ENCODE measurements at places on chromosomes 2 and 18. TPM values are rescaled to one million over a fixed set of nuclear protein-coding genes. Genes with fewer than 3 reads are reported as not detected.

DNA sequence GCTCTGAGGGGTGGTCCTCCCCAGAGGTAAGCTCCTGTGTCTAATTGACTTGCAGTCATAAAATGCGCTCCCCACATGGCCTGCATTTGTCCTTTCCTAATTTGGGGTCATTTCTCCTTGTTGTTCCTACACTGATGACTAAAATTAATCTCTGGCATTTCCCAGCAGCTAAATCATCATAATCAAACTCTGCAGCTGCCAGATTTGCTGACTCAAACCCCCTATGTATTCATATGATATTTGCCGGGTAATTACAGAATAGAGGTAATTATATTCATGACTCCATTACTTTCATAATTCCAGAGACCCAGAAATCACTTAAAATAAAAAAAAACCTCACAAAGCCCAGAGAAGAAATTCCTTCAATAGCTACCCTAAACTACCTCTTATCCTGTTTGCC lies 331.4 kb upstream of the KLHL29 start:
- no peaks in the 10 kb centered on the region for H3K4me1 ChIP-seq
- no peaks in the 10 kb centered on the region for H3K27me3 ChIP-seq
- H3K27ac ChIP-seq: no peak overlapping the region
- peaks cover 4% of the 10 kb centered on the region for H3K36me3 ChIP-seq
- no peak overlapping the region for H3K4me3 ChIP-seq

- H3K36me3 ChIP-seq: no peaks in the 10 kb centered on the region
- no peak overlapping the region for H3K4me3 ChIP-seq
- no peak overlapping the region for H3K27ac ChIP-seq
- no peak for DNase-seq
- H3K27me3 ChIP-seq: no peaks in the 10 kb centered on the region
- no peaks in the 10 kb centered on the region for H3K4me1 ChIP-seq
These were observed 279.8 kb upstream of the FANCL start for GRCh38 chr2:58520903-58521302.

DNA sequence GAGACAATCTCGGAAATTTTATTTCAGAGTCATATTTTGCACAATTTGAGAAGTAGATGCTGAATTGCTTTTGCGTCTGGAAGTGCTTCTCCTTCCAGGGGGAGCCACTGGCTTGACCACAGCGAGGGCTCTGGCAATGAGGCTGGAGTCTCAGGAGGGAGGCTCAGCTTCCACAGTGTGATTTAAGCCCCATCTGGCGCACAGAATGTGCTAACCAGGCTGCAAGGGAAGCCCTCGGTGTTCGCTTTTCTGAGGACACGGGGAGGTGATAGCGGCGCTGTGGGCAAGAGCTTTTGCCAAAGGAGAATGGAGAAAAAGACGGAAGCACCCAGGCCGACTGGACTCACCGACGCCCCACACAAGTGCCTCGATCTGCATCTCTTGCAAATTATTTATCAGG lies 52.4 kb downstream of the ADI1 start:
- H3K4me3 ChIP-seq: no peak overlapping the region
- H3K4me1 ChIP-seq: peaks cover 49% of the 10 kb centered on the region
- peaks cover 31% of the 10 kb centered on the region for H3K36me3 ChIP-seq
- peaks cover 2% of the 10 kb centered on the region for H3K27me3 ChIP-seq

GRCh38 chr2:151878655-151879563 lies 50.7 kb upstream of the ARL5A start:
- H3K4me1 ChIP-seq: 0 out of 2 replicates have a peak, but pooled peaks cover 6% of the 10 kb centered on the region
- peaks cover 2% of the 10 kb centered on the region for H3K27me3 ChIP-seq
- no peak overlapping the region for H3K4me3 ChIP-seq
- no peak for DNase-seq
- no peak overlapping the region for H3K27ac ChIP-seq

DNA sequence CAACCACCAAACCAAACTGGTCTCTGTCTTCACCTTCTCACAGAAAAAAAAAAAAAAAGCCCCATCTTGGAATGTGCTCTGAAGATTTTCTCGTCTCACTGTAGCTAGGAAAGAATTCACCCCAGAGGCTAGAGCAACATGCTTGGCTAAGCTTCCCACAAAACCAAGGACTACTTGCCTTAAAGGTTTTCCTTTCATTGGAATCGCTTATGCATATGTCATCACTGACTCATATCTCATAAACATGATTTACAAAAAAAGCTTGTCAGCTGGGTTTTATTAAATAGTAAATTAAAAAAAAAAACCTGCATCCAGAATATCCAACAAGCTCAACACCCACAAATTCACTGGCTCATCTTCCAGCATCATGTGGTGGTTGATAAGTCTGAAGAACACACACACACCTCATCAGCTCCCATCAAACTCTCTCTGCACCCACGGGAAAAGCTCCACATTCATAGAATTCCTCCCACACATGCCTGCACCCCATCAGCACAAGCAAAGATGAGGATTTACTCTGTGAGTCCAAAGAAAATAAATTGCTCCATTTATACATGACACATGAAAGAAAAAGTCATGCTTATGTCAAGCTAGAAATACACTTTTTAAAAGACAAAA lies 182.0 kb upstream of the TRIB2 start:
- peak overlapping the region; percentile 90 for H3K27ac ChIP-seq
- H3K4me3 ChIP-seq: peak overlapping the region; percentile 83
- peak; percentile 98 for DNase-seq
- peaks cover 48% of the 10 kb centered on the region for H3K4me1 ChIP-seq

DNA sequence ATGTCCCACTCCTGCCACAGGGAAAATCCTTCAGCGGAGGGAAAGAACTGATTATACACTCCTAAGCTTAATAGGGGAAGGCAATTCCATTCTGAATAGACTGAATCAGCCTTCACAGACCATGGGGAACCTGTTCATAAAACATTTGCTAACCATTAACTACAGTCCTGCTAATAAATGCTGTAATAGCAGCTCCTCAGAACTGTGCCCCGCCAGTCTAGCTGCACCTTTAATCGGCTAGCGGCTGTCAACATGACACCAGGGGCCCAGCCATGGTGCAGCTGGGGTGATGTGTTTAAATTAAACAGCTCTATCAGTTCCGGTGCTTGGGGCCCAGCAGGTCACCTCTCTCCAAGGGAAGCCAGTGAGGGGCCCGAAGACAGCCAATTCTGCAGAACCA lies 77.8 kb downstream of the GALNT14 start:
- no peak overlapping the region for H3K4me3 ChIP-seq
- no peak for DNase-seq

GRCh38 chr2:180196419-180196977 lies 189.4 kb upstream of the CWC22 start:
- H3K4me3 ChIP-seq: peak overlapping the region; percentile 18
- H3K36me3 ChIP-seq: no peaks in the 10 kb centered on the region
- no peak overlapping the region for H3K27ac ChIP-seq
- no peak for DNase-seq

DNA sequence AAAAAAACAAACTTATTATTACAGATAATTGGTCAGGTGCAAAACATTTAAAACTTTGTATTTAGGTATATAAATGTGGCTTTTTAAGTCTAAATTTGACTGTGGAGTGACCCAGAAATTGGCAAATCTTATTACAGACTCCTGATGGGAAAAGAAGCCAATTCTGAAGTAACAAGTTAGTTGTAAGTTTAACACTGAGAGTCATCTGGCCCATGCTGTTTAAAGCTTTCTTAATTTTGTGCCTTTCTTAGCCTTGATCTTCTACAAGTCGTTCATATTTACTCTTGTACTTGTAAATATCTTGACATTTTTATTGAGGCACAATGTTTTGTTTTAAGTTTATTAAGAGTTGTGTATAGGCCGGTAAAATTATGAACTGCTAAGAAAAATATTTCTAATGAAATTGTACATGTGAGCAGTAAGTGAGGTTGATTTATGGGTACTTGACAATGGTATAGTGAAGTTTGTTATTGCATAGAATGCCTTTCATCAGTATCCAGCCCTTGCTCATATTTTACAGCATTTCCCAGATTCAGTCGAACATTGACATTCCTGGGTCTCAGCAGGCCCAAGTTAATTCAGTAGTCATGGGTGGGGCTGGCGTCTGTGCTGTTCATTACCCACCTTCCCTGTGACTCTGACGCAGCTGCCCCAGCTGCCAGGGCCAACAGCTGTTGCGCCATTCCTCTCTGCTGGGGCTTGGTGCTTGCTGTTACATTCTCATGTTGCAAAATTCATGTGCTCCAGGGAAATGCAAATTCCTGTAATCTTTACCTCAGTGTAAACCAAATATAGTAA lies 121.4 kb downstream of the ZNF236 start:
- 0 out of 2 replicates have a peak, but pooled peaks cover 10% of the 10 kb centered on the region for H3K36me3 ChIP-seq
- no peaks in the 10 kb centered on the region for H3K4me1 ChIP-seq
- no peak overlapping the region for H3K4me3 ChIP-seq
- H3K27ac ChIP-seq: no peak overlapping the region
- H3K27me3 ChIP-seq: no peaks in the 10 kb centered on the region
- DNase-seq: no peak

Gene MRPS9
- 28.8 TPM for total RNA-seq

Gene HOXD11
- total RNA-seq: 6.9 TPM

Gene HOXD12
- total RNA-seq: 0.29 TPM

Gene GALNT5
- 65.6 TPM for total RNA-seq

Gene EFR3B
- 0.18 TPM for total RNA-seq
